Psoas muscle (tissue), 8 donors: ENCODE measurements at places on chromosomes 11 and 22. TPM values are rescaled to one million over a fixed set of nuclear protein-coding genes. Genes with fewer than 3 reads are reported as not detected.
A peak's percentile ranks its signal among the peaks of the same experiment; 100 is the strongest.

ARHGAP8 gene
- not detected for total RNA-seq

IGLL1 gene
- not detected for total RNA-seq

DNA sequence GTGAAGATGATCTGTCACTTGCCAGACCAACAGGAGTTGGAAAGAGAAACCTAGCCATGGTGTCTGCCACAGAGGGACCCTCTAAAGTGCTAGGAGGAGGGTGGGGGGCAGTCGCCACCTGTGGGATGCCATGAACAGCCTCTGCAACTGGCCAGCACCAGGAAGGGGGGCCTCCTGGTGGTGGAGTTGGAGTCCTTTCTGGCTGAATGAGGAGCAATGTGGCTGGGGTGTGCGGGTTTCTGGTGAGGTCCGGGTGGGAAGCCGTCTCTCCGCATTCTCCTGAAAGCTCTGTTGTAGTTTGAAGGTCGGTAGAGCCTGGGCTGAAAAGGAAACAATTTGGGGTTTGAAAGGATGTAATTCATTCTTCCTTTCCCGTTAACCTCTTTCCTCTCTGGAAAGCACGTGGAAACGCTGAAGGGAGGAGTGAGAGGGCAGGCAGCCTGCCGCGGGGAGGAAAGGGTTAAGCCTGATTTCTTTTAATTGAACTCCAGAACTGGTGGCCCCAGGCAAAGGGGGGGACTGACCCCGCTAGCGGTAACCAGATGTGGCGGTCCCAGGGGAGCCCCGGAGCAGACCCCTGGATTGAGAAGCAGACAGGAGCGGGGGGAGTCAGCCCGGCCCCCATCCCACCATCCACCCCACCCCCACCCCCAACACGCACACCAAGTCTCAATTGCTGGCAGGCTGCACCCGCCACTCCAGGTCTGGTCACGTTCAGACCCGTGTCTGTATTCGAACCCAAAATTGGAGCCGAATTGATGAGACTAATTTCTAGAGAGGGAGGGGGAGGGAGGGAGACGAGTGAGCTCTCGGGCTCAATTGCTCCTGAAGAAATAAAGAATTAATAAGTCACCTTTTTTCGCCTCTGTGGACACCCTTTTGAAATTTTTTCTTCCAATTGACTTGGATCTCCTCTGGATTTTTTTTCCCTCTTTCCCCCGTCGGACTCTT, 1.8 kb upstream of the FLI1 start:
- no peaks in the 10 kb centered on the region for H3K36me3 ChIP-seq
- peaks cover 18% of the 10 kb centered on the region for H3K4me1 ChIP-seq

ABCC8 gene
- 0.64 TPM for total RNA-seq

DNA sequence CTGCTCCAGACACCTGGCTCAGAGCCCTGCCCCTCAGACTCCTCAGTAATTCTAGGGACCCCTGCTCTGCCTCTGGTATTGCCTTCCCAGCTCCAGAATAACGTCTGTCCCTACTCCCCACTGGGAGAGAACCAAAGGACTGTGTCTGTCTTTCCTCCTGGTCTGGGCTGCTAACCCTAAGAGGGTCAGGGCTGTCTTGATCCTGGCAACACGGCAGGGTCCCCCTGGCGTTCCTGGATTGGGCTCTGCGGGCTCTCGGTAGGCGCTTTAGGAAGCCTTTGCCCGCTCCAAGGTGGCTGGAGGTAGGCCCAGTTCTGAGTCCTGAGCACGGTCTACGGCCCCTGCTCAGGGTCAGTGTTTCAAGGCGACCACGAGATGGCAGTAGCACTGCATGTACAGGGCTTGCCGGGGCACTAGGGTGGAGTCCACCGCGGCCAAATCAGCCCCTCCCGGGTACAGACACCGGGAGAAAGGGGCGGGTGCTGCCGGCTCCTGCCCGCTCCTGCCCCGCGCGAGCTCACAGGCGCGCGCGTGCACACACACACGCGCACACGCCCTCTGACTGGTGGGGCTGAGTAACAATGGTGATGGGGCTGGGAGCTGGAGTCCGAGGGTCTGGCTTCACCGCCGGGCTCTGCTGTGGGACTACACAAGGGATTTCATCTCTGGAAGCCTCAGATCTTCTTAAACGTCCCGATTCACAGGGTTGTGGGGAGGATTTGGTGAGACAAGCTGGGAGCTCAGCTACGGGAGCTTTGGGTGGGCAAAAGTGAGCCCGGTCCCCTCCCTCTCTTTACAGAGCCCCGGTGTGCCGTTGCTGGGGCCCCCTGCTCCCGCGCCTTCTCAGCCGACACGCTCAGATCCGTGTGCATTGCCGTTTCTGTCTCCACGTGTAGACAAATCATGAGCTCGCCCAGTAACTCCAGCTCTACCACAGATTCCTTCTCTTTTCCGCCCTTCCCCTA, 30.1 kb upstream of the HMOX1 start:
- no peaks in the 10 kb centered on the region for H3K36me3 ChIP-seq
- DNase-seq: peak; percentile 92
- no peaks in the 10 kb centered on the region for H3K27me3 ChIP-seq
- H3K27ac ChIP-seq: peak overlapping the region; percentile 80
- peaks cover 16% of the 10 kb centered on the region for H3K4me1 ChIP-seq
- peak overlapping the region; percentile 71 for H3K4me3 ChIP-seq

DNA sequence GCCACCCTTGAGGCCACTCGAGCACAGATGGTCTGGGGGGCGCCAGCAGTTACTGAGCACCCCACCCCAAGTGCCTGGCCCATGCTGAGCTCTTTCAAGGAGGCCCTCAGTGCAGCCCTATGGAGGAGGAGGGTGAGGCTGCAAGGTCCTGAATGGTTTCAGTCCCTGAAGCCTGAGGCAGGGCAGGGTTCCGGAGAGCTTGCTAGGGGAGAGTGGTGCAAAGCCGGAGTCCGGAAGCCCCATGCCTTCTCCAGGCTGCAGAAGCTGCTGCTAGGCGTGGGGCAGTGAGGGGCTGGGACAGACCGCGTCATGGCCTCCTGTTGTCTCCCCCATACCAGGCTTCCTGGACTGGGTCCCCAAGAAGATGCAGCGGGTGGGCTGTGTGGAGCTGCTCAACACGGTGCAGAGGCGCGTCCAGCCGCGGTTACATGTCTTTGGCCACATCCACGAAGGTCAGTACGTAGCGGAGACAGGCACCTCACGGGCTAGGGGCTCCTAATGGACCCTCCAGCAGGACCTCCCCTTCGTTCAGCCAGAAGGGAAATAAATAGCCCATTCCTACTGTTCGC, 90.6 kb downstream of the MPPED1 start:
- H3K27ac ChIP-seq: no peak overlapping the region
- H3K36me3 ChIP-seq: no peaks in the 10 kb centered on the region
- no peaks in the 10 kb centered on the region for H3K4me1 ChIP-seq
- DNase-seq: no peak
- peaks cover 7% of the 10 kb centered on the region for H3K27me3 ChIP-seq
- H3K4me3 ChIP-seq: no peak overlapping the region

- H3K27ac ChIP-seq: peak overlapping the region; percentile 85
- H3K36me3 ChIP-seq: no peaks in the 10 kb centered on the region
- no peak for DNase-seq
- no peaks in the 10 kb centered on the region for H3K27me3 ChIP-seq
- H3K4me1 ChIP-seq: peaks cover 20% of the 10 kb centered on the region
- peak overlapping the region; percentile 98 for H3K4me3 ChIP-seq
Measured at GRCh38 chr11:67468056-67468455, 995 bp downstream of the TMEM134 start.

GLYAT gene
- not detected for total RNA-seq

GRCh38 chr11:13942378-13942777, 20.1 kb upstream of the SPON1 start:
- H3K27me3 ChIP-seq: no peaks in the 10 kb centered on the region
- no peak overlapping the region for H3K27ac ChIP-seq
- H3K4me1 ChIP-seq: no peaks in the 10 kb centered on the region
- DNase-seq: no peak
